ENCODE measurements at places on chromosomes 4 and X.

DNA sequence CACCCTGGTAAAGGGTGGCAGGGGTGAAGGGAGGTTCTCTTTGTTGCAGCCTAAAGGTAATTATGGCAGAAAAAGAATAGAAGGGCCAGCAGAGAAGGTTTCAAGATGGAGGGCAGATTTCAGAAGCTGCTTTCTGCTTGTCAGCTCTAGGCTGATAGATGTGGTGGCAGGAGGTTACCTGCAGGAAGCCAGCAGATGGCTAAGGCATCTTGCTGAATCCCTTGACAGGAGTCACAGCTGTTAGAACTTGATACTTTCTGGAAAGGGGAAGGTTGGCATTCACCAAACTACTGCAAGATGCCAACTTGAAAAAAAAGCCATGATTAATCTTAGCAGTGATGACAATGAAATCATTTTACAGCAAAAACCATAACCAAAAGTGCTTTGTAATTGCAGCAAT lies 69.5 kb upstream of the CBLL2 start:
- no peak for DNase-seq

DNA sequence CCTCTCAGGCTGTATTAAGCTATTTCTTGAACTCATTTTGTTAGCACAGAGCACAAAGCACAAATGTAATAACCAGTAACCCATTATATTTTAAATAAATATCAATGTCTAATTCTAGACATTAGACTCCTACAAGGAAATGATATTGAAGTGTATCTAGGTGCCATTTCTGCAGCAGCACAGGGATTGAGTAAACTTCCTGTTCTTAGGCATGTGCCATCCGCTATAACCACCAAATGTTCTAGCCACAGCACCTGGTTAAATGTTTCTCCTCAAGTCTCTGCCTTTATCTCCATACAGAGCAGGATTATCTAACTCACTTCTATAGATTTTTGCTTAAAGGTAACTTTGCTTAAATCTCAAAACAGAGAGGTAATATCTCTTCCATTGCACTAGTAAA lies 51.4 kb downstream of the SGMS2 start:
- no peak for DNase-seq

DNA sequence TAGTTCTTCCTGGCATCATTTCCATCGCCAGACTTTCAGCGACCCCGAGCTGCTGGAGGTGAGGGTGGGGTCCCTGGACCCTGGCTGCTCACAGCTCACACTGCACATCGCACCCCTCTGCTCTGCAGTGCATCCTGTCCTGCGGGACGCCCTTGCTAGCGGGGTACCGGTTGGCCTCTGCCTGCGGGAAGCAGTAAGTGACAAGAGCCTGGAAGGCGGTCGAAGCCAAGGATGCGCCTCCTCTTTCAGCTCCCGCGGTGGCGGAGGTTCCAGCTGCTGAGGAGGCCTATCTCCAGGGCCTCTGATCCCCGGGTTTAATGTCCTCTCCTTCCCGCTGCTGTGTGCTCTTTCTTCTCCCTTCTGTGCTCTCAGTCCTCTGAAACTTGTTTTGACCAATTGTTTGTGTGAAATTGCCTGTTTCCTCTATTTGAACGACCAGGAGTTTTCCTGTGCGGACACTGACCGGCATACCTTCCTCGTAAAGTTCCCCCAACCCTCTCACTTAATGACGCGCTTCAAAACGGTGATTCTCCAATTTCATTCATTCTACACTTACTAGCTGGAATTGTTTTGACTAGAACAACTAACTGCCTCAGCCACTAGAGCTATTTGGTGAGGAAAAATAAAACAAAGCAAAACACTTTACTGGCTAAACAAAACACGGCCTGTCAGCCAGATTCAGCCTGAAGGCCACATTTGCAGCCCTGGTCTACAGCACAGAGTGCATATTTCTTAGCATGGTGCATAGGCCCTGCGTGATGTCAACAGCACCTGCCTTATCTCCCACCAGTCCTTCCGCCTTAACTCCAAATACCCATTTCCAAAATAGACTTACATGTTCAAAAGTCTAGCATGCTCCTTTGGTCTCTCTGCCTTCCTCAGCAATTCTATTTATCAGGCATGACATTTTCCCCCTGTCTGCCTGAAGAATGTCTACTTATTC lies 28.0 kb downstream of the MGAT4D start:
- DNase-seq: peak; percentile 56

DNA sequence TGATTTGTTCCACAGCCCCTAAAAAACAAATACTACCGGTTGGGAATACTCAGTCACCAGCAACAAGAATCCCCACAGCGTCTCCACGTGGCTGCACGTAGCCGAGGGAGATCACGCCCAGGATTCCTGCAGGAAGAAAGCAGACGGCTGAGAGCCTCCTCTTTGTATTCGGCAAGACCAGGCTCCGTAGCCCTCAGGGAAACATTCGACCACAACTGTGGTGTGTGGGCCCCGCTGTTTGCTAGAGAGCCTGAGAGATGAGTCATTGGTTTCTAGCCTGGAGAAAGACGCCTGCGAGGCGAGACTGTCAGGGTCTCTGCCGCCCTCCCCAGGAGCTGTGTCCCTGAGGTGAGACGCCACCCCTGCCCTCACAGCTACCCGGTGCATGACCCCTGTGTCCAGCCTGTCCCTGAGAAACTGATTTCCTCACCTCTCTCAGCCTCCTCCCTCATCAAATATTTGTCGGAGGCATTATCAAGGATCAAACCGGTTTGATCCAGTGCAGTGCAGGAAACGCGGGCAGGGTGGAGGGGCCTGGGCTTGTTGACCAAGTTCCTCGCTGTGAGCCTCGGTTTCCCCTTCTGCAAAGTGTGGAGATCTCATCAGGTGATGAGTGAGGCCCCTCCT lies 4.7 kb upstream of the S100P start:
- peak; percentile 91 for DNase-seq

DNA sequence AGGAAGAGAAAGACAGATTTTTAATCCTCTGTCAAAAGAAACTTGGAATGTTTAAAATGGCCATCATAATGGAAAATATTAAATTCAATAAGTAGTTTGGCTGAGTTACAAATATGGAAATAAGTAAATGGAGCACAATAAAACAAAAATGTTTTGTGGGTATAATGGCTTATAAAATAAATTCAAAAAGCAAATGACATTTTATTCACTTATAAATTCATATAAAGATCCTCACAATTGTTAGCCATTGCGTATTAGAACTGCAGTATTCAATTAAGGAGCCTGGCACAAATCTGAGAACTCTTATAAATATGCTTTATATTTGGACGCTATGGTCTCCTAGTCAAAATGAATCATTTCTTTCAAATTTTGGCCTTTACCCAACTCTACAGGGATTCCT lies 339.0 kb upstream of the PABPC4L start:
- DNase-seq: no peak

- DNase-seq: no peak
Observed at GRCh38 chr4:142850478-142850877, 4.4 kb upstream of the INPP4B start.

DNA sequence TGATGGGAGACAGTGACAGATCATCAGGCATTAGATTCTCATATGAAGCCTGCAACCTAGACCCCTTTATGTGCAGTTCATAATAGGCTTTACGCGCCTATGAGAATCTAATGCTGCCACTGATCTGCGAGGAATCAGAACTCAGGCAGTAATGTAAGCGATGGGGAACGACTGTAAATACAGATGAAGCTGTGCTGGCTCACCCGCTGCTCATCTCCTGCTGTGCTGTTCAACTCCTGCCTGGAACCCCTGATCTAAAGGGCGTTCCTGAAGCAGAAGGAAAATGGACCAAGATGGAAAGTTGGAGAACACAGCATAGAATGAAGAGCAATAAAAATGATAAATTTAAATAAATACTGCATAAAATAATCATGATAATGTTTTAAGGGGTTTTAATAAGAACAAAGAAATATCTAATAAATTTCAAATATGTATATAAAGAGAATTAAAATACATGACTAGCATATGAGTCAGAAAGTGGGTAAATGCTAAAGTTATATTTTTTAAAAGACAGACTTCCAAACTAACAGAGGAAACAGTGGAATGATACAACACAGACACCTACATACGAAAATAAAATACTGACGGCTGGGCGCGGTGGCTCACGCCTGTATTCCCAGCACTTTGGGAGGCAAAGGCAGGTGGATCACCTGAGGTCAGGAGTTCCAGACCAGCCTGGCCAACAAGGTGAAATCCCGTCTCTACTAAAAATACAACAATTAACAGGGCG lies 59.2 kb downstream of the RBM47 start:
- DNase-seq: no peak

- DNase-seq: no peak
Observed at GRCh38 chr4:149076401-149076800, 634.2 kb upstream of the NR3C2 start.

DNA sequence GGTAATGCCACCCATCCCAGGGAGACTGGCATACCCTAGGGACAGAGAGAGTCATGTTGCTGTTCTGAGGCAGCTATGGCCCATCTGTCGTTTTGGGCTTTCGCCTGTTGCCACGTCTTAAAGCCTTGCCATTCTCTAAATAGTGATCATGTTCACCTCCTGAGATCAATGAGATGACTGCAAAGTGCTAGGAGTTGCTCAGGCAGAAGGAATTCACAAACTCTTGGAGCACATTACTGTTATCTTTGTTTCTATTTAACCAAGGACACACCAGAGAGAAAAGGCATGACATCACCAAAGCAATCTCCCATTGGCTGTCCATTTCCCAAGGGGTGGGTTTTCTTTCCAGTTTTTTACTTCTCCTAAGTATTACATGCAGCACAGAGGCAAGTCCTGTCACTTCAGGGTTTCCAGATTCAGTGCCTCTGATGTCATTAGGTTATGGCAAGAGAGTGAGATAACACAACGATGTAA lies 37.1 kb upstream of the SETD7 start:
- peak; percentile 80 for DNase-seq

- DNase-seq: no peak
Observed at GRCh38 chrX:13284570-13284969, 35.3 kb downstream of the ATXN3L start.

DNA sequence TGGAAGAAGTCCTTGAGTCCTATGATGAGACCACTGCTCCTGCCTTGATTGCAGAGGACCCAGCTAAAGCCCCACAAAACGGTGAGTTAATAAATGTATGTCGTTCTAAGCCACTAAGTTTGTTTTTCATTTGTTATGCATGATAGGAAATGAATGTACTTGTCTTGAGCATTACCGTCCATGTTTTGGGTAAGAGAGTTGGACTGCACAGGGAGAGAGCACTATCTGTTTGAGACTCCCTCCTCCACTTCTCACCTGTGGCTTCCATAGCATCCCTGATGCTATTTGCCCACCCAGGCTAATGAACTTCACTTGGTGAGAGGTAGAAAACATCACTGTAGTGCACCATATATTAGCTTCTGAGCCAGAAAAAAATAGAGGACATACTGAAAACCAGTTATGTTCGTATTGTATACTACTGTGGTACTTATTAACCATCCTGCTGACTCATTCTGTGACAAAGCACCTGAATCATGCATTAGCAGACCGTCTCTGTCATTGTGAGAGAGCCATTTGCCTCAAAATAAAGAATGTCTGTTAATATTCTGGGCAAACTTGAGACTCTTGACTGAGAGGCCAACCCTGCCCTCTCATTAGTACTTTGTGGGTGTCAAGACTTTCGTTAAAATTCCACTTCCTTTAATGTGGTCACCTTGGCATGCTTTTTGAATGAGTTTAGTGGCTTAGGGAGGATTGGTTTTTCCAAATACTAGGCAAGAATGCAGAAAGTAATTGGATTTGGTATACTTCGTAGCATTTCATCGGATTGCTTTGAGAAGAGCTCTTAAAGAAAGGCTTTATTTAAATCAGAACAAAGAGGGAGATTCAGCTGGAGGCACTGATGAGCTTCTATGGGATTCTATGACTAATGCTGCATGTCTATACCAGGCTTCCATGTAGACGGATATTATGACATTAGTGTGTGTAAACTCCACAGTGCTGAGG lies 99.3 kb upstream of the GRPR start:
- DNase-seq: no peak

GRCh38 chr4:105246712-105247111 lies 100.0 kb downstream of the TET2 start:
- no peak for DNase-seq

DNA sequence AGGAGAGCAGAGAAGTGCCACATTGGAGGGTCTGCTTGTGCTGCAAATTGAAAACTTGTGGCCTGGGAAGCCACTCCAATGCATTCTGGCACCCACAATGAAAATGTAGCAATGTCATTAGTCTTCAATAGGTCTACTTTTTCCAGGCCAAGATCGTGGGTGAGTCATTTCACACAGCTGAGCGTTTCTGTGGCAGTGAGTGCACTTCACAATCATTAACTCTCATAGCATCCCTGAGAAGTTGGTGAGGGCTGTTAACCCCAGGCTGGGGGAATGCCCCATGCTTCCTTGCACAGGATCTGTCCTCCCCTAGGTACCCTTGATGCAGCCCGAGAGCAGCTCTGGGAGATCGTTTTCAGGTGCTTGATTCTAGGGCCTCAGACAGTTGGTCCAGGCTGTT lies 196.8 kb upstream of the ATP6AP2 start:
- no peak for DNase-seq

- DNase-seq: no peak
Observed at GRCh38 chrX:7996851-7997250, 69.6 kb upstream of the PNPLA4 start.

All from endodermal cell (in vitro differentiated cells).